ENCODE measurements at places on chromosomes 2 and 18.

GRCh38 chr2:134372611-134373131, 118.8 kb downstream of the MGAT5 start:
- ATAC-seq = no peak

DNA sequence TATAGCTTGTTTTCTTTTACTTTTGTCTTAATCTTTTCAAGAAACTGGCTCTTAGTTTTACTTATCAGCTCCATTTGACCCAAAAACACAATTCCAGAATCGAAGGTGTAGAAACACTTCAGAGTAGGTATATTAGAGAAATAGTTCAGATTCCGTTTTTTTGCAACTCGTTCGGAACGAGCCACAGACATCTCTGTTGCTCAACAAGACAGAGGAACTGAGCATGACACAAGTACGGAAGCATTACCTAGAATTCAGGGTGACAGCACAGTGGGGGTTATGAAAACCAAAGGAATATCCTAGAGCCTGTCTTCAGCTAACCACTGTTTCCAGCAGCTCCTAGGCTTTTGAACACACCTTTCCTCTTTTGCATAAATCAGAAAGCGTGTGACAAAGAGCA, 5.0 kb downstream of the HRH4 start:
- no peak for ATAC-seq

DNA sequence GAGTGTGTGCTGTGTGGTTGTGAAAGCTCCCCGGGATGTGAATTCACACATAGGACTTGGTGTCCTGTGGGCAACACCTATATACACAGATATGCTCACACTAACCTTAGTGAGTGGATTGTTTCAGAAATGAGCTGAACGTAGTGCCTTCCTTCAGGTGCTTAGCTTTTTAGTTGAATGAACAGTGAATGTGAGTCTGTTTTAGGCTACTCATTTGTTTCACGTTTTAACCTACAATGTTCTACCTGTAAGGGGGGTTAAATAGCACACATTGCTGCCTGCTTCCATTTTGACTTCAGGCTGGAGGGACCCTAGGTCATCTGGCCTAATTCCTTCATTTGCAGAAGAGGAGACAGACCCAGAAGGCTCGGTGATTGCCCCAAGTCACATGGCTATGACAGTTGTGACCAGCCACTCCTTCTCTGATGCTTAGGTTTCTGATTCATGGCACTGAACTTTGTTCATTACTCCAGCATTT, 1.0 kb downstream of the PLEK start:
- ATAC-seq = no peak

- no peak for ATAC-seq
These were observed 5.6 kb downstream of the RAX start for GRCh38 chr18:59267503-59268126.

DNA sequence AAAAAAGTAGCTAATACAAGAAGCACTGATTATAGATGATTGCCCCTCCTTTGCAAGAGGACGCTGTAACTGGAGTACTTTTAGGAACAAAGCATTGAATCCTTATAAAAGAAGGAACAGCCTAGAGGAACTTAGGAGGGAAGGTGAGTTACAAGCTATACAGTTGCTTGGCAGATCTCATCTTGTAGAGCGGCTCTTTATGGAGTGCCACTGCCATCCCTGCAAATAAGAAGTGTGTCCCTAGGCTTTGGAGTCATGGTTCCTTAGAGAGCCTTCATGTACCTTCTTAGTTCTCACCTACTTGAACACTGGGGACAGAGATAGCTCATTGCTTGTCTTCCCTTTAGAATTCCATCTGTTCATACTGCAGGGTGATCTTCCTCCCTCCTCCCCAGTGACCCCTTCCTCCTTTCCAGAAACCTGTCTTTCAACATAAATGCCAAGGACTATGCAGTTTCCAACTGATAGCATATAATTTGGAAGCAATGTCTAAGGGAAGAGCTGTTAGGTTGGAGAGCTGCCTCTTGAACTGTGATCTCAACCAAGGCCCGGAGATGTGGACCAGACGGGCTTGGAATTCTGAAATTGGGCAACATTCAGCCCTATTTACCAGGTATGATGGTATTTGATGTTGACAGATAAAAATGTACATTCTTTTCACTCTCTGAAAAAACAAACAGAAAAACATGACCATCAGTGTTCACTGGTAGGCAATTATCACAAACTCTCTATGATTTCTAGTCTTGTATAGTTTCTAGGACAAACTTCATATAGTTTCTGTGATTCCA, 7.5 kb downstream of the FMNL2 start:
- ATAC-seq = no peak

DNA sequence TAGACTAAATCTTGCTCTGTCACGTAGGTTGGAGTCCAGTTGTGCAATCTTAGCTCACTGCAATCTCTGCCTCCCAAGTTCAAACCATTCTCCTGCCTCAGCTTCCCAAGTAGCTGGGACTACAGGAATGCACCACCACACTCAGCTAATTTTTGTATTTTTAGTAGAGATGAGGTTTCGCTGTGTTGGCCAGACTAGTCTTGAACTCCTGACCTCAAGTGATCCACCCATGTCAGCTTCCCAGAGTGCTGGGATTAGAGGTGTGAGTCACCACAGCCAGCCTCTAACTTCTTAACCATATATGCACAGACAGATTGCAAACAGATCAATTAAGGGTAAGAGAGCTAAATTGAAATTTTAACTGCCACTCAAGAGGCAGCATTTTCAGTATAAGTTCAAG, 22.1 kb upstream of the CNGA3 start:
- ATAC-seq = no peak

DNA sequence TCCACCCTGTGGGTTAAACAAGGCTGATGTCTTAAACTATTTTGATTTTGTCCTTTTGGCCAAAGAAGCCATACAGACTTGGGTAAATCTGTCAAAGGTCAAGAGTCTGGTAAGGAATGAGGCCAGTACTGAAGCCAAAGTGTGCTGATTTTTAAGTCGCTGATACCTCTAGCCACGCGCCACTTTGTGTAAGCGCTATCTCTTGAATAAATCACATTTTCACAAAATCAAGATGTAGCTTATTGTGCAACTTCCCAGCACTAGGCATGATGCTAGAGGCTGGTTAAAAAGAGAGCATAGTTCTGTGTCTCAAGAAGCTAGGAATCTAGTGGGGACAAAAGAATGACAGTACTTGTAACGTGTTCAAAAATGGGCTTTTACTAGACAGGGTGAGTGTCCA, 510.6 kb upstream of the RAB6C start:
- ATAC-seq = no peak

DNA sequence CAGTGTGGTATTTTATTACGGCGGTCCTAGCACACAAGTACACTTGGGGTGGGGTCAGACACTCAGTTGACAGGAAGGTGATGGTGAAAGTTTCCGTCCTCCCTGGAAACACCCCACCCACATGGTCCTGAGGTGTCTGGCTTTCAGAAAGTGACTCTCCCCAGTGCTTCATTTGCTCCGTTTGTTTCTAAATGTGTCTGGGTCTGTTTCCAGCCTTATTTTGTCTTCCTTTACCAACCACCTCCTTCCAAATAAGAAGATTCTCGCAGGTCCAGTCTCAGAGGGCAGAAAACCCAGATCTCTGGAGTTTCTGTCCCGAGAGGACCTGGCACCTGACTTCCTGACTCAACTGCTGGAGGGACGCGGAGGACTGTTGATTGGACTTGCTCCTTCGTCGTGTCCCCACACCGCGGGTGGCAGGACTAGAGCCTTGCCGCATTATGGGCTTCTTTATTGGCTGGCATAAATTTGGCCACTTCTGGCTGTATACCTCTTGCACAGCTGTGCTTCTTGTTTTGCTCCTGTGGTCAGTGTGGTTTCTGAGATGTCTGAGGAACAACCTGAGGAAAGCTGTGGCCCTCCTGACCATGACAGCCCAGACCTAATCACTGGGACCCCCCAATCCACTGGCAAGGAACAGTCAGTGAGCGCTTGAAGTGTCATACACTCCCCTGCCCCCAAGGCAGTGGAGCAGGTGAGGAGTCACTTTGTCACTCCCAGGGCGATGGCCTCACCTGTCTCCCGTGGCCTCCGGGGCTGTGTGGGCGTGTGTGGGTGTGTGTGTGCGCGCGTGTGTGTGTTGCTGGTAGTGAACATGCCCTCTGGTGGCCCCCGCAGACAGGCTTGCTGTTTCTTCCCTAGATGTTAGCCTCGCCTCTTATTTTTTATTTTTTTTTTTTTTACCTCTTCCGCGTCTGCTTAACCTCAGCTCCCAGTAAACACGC, 45.6 kb downstream of the MEX3C start:
- no peak for ATAC-seq

DNA sequence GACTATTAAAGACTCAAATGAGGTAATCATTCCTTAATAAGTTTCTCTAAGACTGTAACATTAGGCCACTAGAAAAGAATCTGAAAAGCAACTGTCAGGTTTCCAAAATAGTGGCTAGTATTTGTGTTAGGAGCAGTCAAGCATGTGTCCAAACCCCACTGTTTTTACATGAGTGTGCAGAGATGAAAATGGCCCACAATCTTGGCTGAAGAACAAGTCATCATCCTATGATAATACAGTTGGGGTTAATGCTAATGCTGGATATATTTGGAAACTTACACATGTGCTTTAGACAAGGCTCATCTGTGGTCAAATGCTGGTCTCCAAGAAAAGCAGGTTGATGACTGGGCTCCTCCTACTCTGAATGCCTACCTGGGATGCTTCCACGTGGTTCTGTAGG, 73.6 kb downstream of the MAIP1 start:
- peak; percentile 64 for ATAC-seq

- no peak for ATAC-seq
These were observed 95.0 kb downstream of the HDAC4 start for GRCh38 chr2:239305771-239306170.

- no peak for ATAC-seq
These were observed 187.5 kb upstream of the CYRIA start for GRCh38 chr2:16853088-16853487.

- no peak for ATAC-seq
These were observed 17.9 kb upstream of the RMC1 start for GRCh38 chr18:23485386-23485785.

GRCh38 chr2:221465776-221466175, 106.3 kb downstream of the EPHA4 start:
- no peak for ATAC-seq

DNA sequence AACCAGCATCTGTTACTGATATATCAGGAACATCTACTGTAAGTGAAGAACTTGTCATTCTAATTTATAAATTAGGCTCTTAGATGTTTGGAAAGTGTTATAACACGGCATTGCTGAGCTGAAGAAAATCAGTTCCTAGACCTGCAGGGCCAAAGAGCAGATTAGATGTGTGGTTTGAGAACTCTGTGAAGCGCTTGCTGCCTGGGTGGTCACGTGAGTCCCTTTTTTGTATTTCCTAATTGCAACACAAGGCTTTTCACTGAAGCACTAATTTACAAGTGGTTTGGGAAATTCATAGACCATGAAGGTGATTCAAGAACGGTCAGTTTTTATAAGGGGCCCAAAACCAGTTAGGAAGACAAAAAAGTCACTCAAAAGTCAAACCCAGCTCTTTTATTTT, 106.9 kb upstream of the SP3 start:
- ATAC-seq = no peak

- ATAC-seq = no peak
These were observed 106.3 kb upstream of the GATA6 start for GRCh38 chr18:22063102-22063501.

- no peak for ATAC-seq
These were observed 383.0 kb downstream of the METTL4 start for GRCh38 chr18:2188258-2188657.

DNA sequence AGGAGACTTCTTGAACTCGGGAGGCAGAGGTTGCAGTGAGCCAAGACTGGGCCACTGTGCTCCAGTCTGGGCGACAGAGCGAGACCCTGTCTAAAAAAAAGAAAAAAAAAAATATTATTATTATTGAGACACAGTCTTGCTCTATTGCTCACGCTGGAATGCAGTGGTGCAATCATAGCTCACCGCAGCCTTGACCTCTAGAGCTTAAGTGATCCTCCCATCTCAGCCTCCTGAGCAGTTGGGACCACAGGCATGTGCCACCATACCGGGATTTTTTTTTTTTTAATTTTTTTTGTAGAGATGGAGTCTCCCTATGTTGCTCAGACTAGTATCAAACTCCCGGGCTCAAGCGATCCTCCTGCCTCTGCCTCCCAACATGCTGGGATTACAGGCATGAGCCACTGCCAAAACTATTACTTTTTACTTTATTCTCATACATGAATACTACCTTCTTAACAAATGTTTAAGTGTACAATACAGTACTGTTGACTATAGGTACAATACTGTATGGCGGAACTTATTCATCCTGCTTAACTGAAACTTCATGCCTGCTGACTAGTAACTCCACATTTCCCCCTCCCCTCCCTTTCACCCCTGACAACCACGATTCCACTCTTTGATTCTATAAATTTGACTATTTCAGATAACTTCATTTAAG, 15.5 kb downstream of the FBXO11 start:
- no peak for ATAC-seq

DNA sequence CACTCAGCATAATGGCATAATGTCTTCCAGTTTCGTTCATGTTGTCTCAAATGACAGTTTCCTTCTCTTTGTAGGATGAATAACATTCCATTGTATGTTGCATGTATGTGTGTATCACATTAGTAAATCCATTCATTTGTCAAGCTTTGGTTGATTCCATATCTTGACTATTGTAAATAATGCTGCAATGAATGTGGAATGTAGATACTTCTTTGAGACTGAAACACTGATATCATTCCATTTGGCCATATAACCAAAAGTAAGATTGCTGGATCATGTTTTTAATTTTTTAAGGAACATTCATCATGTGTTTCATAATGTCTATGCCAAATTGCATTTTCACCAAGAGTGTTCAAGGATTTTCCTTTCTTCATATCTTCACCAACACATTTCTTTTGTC, 1711.4 kb upstream of the PIK3C3 start:
- no peak for ATAC-seq

DNA sequence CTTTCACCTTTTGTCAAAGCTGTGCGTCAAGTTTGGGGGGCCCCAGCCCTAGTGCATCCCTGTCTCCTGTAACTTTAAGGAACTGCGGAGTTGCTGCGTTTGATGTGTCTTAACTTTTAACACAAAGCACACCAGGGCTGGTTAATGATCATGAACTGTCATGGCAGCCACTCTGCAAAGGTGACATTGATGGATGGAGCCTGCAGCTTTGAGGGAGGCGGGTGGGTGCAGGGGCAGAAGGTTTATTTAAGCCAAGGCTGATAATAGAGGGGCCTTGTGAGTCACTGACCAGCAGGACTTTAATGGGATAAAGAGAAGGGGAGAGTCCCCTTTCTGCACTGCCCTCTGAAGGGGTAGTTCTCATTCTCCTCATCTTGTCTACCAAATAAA, 190.2 kb upstream of the GATA6 start:
- ATAC-seq = no peak

GRCh38 chr18:79507546-79508480, 112.1 kb downstream of the NFATC1 start:
- no peak for ATAC-seq

GRCh38 chr18:55003695-55004094, 44.4 kb upstream of the CCDC68 start:
- ATAC-seq = no peak
